ENCODE measurements at places on chromosomes 1 and 21. TPM values are rescaled to one million over a fixed set of nuclear protein-coding genes. Genes with fewer than 3 reads are reported as not detected.

The TFF3 gene
- total RNA-seq, result not detected

The PLA2G2D gene
- not detected for total RNA-seq

The ISG20L2 gene
- total RNA-seq, result 50.0 TPM

The PEX14 gene
- total RNA-seq, result 14.0 TPM

The IVL gene
- 0.07 TPM for total RNA-seq

The CFAP141 gene
- total RNA-seq, result not detected

The HSPG2 gene
- 65.4 TPM for total RNA-seq

The HHAT gene
- total RNA-seq, result 2.5 TPM

The ELAPOR1 gene
- 0.49 TPM for total RNA-seq
